Activated CD4-positive, alpha-beta T cell treated with anti-CD3 and anti-CD28 coated beads, Interleukin-2, amount 10 ng/mL, durations not matched to agents 7 days and 5 days (primary cell): ENCODE measurements at places on chromosomes 2 and 18. TPM values are rescaled to one million over a fixed set of nuclear protein-coding genes. Genes with fewer than 3 reads are reported as not detected.

DNA sequence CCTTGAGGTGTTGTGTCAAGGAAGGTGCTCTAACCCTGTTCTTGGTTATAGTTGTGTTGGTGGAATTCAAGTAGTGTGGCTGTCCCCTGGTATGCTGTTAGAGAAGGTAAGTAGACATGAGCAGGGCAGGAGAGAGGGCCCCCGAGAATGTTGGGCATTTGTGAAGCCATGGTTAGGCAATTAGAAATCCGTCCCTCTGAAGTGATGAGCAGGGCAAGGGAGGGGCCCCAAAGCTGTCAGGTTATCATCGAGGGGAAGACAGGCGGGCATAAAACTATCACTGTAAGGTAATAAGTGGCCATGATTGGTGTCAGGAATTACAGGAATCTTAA is 5.2 kb downstream of the XRCC5 start:
- H3K36me3 ChIP-seq = peaks cover 94% of the 10 kb centered on the region
- DNase-seq = no peak
- peak overlapping the region; percentile 84 for H3K4me3 ChIP-seq
- no peaks in the 10 kb centered on the region for H3K27me3 ChIP-seq

GRCh38 chr18:70461323-70462077 is 172.7 kb downstream of the SOCS6 start:
- no peak overlapping the region for H3K27ac ChIP-seq
- H3K4me1 ChIP-seq = peaks cover 4% of the 10 kb centered on the region
- H3K36me3 ChIP-seq = no peaks in the 10 kb centered on the region
- peaks cover 24% of the 10 kb centered on the region for H3K27me3 ChIP-seq
- DNase-seq = no peak

The CLK1 gene
- 120 TPM for total RNA-seq

- peaks cover 38% of the 10 kb centered on the region for H3K4me1 ChIP-seq
- no peak overlapping the region for H3K27ac ChIP-seq
- H3K27me3 ChIP-seq = no peaks in the 10 kb centered on the region
- no peak for DNase-seq
Observed at GRCh38 chr18:63376538-63376937, 9.5 kb upstream of the KDSR start.

GRCh38 chr2:119696005-119696404 is 17.0 kb downstream of the TMEM177 start:
- no peaks in the 10 kb centered on the region for H3K27me3 ChIP-seq
- H3K36me3 ChIP-seq = no peaks in the 10 kb centered on the region
- peaks cover 34% of the 10 kb centered on the region for H3K4me1 ChIP-seq
- no peak for DNase-seq

GRCh38 chr2:45583977-45584376 is 27.1 kb downstream of the SRBD1 start:
- H3K4me1 ChIP-seq = peaks cover 16% of the 10 kb centered on the region
- DNase-seq = no peak
- no peak overlapping the region for H3K27ac ChIP-seq
- H3K27me3 ChIP-seq = no peaks in the 10 kb centered on the region
- no peak overlapping the region for H3K4me3 ChIP-seq

DNA sequence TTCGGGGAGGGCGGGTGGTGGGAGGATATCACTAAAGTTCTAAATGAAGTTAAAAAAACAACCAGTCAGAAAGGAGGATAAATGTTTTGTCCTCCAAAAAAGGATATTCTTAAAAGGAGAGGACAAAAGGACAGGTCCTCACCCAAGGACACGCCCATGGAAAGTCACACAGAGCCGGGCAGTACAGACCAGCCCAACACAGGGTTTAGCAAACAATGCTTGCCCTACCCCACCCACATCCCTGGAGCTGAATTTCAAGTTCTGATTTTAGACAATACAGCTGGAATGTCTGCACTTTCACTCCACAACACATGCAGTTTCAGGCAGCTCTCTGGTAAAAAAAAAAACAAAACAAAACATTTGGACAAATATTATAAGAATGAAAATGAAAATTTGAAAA is 67.9 kb downstream of the SLC9A4 start:
- no peak for DNase-seq
- no peaks in the 10 kb centered on the region for H3K4me1 ChIP-seq
- H3K27ac ChIP-seq = no peak overlapping the region
- no peaks in the 10 kb centered on the region for H3K36me3 ChIP-seq

- no peaks in the 10 kb centered on the region for H3K4me1 ChIP-seq
- H3K36me3 ChIP-seq = no peaks in the 10 kb centered on the region
- no peak overlapping the region for H3K4me3 ChIP-seq
- no peaks in the 10 kb centered on the region for H3K27me3 ChIP-seq
Observed at GRCh38 chr2:240302933-240303595, 132.4 kb upstream of the GPC1 start.

The IL36RN gene
- not detected for total RNA-seq

DNA sequence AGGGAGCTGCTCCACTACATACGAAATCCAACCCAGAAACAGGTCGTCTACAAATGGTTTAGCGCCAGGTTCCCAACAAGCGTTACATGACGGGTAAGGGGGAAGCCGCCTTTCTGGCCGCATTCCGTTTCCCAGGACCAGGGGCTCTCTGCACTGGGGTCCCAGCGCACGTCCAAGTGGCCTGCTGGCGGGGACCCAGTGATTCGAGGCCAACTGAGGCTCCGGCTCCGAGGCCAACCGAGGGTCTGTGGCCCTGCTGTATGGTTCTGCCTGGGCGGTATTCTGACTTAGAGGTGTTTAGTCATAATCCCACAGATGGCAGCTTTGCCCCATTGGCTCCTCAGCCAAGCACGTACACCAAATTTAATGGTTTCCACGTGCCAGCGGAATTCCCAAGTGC is 127.2 kb downstream of the PKP4 start:
- no peak for DNase-seq
- H3K4me3 ChIP-seq = no peak overlapping the region
- no peaks in the 10 kb centered on the region for H3K4me1 ChIP-seq
- H3K27me3 ChIP-seq = no peaks in the 10 kb centered on the region

- peaks cover 19% of the 10 kb centered on the region for H3K27me3 ChIP-seq
- no peak overlapping the region for H3K27ac ChIP-seq
- no peak overlapping the region for H3K4me3 ChIP-seq
- H3K4me1 ChIP-seq = no peaks in the 10 kb centered on the region
Observed at GRCh38 chr2:88443353-88443938, 9.0 kb downstream of the FOXI3 start.

DNA sequence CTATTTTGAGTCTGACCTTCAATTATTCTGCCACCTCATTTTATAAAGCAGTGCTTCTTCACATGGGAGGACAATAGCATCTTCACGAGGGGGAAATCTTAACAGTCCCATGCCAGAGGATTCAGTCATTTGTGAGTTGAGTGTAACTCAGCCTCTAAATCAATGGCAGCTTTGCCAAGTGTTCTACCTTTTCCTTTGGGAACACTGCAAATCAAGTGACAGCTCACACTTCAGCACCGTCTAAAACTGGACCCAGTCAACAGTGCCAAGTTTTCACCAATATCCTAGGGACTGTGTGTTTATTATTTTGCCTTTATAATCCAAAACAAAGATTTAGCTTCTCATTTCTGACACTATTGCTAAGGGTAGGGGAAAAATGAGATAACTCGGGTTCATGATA is 133.6 kb downstream of the FIGN start:
- no peaks in the 10 kb centered on the region for H3K36me3 ChIP-seq
- H3K27me3 ChIP-seq = no peaks in the 10 kb centered on the region
- no peaks in the 10 kb centered on the region for H3K4me1 ChIP-seq
- no peak overlapping the region for H3K4me3 ChIP-seq
- no peak overlapping the region for H3K27ac ChIP-seq

DNA sequence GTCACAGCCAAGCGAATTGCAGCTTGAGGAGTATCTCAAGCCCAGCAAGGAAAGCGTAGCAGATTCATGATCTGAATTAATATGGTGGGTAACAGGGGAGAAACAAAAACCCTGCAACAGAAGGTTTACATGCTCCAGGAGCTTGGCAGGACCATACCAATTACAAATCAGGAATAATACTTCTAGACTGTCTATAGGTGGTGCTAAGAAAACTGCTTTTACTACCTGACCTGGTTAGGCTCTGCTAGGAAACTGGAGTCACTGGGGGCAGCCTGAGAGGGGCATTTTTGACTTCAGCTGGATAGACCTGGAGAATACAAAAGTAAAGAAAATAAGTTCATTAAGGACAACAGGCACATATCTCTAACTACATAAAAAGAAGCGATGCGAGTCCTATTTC is 24.6 kb upstream of the SPOPL start:
- H3K27ac ChIP-seq = no peak overlapping the region
- no peaks in the 10 kb centered on the region for H3K4me1 ChIP-seq
- no peaks in the 10 kb centered on the region for H3K27me3 ChIP-seq

- DNase-seq = peak; percentile 78
- no peak overlapping the region for H3K4me3 ChIP-seq
- H3K36me3 ChIP-seq = no peaks in the 10 kb centered on the region
- H3K27me3 ChIP-seq = peaks cover 34% of the 10 kb centered on the region
- peaks cover 6% of the 10 kb centered on the region for H3K4me1 ChIP-seq
Observed at GRCh38 chr18:35386600-35387100, 9.5 kb upstream of the ZNF396 start.

The TMEM163 gene
- total RNA-seq = not detected

DNA sequence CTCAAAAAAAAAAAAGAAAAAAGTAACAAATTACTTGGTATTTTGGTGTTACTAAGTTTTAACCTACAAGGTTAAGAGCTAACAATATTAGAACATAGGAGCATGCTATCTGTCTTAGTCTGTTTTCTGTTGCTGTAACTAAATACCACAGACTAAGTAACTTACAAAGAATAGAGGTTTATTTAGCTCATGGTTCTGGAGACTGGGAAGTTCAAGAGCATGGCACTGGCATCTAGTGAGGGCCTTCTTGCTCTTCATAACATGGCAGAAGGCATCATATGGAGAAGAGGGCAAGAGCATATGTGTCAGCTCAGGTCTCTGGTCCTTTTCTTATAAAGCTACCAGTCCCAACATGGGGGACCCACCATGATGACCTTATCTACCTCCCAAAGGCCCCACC is 36.5 kb downstream of the SMARCAL1 start:
- peaks cover 72% of the 10 kb centered on the region for H3K36me3 ChIP-seq
- H3K27me3 ChIP-seq = no peaks in the 10 kb centered on the region
- H3K4me3 ChIP-seq = no peak overlapping the region
- no peak for DNase-seq
- no peak overlapping the region for H3K27ac ChIP-seq

GRCh38 chr2:157662401-157662800 is 33.7 kb upstream of the ACVR1C start:
- H3K4me3 ChIP-seq = no peak overlapping the region
- no peak for DNase-seq
- H3K27ac ChIP-seq = no peak overlapping the region
- no peaks in the 10 kb centered on the region for H3K4me1 ChIP-seq

GRCh38 chr2:66515743-66516142 is 80.8 kb downstream of the MEIS1 start:
- no peaks in the 10 kb centered on the region for H3K36me3 ChIP-seq
- H3K4me3 ChIP-seq = no peak overlapping the region
- no peak for DNase-seq
- no peaks in the 10 kb centered on the region for H3K27me3 ChIP-seq

DNA sequence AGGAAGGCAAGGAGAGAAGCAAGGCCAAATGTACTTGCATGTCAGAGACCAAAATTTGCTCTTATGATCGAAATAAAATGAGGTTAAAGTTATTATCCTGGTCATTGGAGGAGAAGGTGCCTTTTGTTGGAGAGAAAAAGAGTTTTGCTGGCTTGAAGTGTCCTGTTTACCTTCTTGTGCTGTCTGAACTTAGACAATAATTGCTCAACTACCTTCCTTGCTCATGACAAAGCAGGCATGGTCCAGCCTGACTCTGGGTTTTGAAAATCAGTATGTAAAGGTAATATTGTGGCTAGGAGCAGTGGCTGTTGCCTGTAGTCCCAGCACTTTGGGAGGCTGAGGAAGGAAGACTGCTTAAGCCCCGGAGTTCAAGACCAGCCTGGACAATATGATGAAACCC is 89.1 kb downstream of the MEIS1 start:
- H3K4me3 ChIP-seq = no peak overlapping the region
- H3K27me3 ChIP-seq = no peaks in the 10 kb centered on the region
- DNase-seq = no peak
- no peak overlapping the region for H3K27ac ChIP-seq

- peaks cover 2% of the 10 kb centered on the region for H3K27me3 ChIP-seq
- peaks cover 13% of the 10 kb centered on the region for H3K4me1 ChIP-seq
- no peak for DNase-seq
- no peak overlapping the region for H3K27ac ChIP-seq
Observed at GRCh38 chr18:3985664-3986063, 469.4 kb downstream of the DLGAP1 start.

The MYO3B gene
- 0.04 TPM for total RNA-seq

The DARS1 gene
- total RNA-seq = 90.8 TPM

GRCh38 chr2:14535156-14535555 is 97.4 kb upstream of the LRATD1 start:
- no peaks in the 10 kb centered on the region for H3K4me1 ChIP-seq
- H3K27me3 ChIP-seq = no peaks in the 10 kb centered on the region
- no peak overlapping the region for H3K4me3 ChIP-seq
- H3K27ac ChIP-seq = no peak overlapping the region
- no peaks in the 10 kb centered on the region for H3K36me3 ChIP-seq
- DNase-seq = no peak
